Left cardiac atrium (tissue), 4 donors: ENCODE measurements at places on chromosomes 2 and 18.

- no peak for DNase-seq
Observed at GRCh38 chr2:202023198-202023903, 10.3 kb upstream of the FZD7 start.

- no peak for DNase-seq
Observed at GRCh38 chr2:189465076-189465475, 23.8 kb downstream of the WDR75 start.

GRCh38 chr2:148479398-148479797 lies 165.2 kb upstream of the EPC2 start:
- DNase-seq, result no peak

DNA sequence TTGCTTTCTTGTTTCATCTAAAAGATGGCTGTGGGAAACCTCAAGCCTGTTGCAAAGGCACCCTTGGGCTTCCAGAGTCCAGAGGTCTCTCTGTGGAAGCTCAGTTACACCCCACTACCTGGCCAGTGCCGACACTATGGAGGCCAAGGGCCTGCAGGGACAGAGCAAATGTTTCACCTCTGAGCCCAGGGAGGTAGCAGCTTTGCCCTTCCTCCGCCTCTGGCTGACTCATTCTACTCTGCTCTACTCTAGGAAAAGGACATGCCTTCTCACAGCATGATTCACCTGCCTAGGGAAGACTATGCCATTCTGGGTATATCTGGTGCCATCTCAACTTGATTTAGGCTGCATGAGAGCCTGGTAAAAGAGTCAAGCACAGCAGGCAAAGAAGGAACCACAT lies 12.2 kb downstream of the MYOM1 start:
- DNase-seq, result no peak

GRCh38 chr2:190634381-190634780 lies 14.5 kb upstream of the NAB1 start:
- no peak for DNase-seq

DNA sequence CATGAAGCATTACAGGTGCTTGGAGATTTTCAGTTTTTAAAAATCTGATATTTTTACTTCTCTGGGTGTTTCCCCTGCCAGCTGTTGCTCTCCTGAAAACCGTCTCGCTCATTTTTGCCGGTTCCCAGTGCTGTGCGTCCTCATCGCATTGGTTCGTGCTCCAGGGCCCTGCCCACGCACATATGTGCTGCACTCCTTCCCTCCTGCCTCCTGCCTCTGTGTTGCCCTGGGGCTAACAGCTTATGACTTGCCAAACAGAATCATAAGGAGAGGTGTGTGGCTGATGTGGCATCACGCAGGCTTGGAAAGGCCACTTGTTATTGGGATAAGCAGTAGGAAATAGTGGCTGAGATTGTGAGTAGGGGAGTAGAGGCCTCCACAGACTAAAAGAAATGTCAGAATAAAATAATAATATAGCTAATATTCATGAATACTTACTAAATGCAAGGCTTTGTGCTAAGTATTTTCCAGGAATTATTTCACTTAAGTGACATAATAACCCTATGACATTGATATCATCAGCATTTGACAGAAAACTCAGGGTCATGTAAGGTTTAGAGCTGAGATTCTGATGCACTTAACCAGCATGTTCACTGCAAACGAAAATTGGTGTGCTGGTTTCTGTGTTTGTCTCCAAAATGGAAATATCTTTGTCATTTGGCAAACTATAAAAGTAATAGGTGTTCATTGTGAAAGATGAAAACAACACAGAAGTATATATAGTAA lies 53.5 kb downstream of the SLC4A1AP start:
- DNase-seq, result peak; percentile 51

GRCh38 chr2:209579230-209579749 lies 155.4 kb downstream of the MAP2 start:
- peak; percentile 20 for DNase-seq

GRCh38 chr2:96146881-96147592 lies 1.8 kb upstream of the DUSP2 start:
- DNase-seq, result no peak

DNA sequence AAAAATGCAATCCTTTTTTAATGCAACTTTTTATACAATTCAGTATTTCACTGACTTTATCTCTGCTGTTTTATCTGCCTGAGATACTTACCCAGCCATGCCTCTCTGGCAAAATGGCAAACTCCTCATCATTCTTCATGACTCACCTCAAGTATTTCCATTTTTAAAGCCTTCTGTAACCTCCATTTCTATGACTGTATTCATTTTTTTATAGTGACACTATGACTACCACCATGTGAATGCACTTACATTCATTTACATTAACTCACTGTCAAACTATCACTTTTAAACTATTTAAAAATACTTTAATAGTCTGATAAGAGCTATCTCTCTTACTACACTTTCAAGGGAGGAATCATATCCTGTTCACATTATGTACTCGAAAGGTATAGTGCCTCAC lies 99.4 kb upstream of the SCN7A start:
- DNase-seq, result no peak

GRCh38 chr2:50769406-50770181 lies 262.3 kb downstream of the NRXN1 start:
- DNase-seq, result no peak

DNA sequence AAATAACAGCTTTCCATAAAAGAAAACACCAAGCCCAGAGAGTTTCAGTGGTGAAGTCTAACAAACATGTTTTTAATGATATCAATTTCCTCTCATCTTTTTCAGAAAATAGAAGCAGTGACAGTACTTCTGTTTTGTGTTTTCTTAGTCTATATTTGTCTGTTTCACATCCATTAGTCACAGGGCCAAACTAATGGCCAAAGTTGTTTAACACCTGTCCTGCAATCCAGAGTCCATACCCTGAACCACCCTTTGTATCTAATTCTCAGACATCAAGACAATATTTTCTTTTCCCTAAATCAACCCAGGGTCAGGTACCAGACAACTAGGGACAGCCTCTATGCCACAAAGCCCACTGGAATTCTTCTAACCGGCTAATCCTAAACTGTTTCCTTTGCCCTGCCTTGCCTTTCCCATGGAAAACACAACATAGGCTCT lies 25.9 kb downstream of the TMSB10 start:
- no peak for DNase-seq

DNA sequence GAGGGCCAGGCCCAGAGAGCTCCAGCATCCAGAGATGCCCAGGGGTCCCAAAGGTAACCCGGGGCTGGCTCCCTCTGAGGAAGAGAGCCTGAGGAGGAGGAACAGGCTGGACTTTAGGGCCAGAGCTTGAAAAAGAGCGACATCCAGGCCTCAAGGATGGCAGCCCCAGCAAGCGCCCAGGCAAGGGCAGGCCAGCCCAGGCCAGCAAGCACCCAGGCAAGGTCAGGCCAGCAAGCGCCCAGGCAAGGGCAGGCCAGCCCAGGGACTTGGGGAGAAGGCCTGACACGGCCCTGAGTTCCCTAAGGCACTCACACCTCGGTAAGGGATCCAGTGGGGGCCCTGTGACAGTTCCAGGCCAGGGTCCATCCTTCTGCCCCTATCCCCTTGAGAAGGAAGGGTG lies 30.4 kb downstream of the DBI start:
- DNase-seq, result no peak

DNA sequence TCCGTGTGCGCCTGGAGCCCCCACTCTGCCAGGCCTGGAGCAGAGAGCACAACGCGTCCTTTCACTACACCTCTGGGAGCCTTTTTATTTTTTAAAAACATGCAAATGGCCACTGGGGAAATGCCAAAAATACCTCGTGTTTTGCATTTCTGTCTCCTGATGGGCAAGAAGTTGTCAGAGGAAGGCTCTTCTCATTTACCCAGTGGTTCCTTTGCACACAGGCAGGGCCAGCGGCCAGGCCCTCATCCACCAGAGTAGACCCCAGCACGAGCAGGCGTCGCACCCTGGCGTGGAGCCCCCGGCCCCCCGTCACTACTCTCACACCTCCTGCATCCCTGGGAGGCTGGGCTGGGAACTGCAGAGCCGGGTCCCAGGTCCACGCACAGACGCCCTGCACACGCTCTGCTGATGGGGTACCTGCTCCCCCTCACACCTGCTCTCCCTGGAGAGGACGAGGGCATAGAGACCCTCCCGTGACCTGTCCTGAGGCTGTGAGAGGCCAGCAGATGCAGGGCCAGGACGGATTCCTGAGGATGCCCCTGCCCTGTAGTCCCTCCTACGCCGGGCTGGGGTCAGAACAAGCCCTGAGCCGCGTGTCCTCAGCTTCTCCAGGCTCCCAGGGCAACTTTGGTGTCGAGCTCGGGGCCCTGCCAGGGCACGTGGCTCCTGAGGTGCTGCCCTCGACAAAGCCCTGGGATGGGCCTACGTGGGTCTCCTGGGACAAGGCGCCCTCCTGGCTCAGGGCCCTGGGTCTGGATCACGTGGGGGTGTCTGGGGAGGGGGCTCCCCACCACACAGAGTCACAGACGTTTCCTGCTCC lies 65.0 kb downstream of the NFATC1 start:
- DNase-seq, result no peak

- DNase-seq, result no peak
Observed at GRCh38 chr2:128867936-128868636, 549.4 kb upstream of the HS6ST1 start.

DNA sequence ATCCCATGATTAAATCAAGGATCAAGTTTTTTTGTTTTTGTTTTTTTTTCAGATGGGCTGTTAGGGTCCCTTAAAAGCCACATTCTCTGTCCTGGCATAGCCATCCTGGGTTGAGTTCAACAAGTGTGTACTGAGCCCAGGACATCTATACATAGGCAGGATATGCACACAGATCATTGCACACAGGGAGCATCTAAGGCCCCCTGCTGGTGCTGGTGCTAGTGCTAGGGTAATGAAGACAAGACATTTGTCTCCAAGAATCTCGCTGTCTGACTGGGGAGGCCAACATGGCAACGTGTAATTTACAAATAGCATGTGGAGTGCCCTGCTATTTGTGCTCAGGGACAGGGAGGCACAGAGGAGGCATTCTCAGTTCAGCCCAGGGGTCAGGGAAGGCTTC lies 124.5 kb downstream of the VAPA start:
- DNase-seq, result no peak

DNA sequence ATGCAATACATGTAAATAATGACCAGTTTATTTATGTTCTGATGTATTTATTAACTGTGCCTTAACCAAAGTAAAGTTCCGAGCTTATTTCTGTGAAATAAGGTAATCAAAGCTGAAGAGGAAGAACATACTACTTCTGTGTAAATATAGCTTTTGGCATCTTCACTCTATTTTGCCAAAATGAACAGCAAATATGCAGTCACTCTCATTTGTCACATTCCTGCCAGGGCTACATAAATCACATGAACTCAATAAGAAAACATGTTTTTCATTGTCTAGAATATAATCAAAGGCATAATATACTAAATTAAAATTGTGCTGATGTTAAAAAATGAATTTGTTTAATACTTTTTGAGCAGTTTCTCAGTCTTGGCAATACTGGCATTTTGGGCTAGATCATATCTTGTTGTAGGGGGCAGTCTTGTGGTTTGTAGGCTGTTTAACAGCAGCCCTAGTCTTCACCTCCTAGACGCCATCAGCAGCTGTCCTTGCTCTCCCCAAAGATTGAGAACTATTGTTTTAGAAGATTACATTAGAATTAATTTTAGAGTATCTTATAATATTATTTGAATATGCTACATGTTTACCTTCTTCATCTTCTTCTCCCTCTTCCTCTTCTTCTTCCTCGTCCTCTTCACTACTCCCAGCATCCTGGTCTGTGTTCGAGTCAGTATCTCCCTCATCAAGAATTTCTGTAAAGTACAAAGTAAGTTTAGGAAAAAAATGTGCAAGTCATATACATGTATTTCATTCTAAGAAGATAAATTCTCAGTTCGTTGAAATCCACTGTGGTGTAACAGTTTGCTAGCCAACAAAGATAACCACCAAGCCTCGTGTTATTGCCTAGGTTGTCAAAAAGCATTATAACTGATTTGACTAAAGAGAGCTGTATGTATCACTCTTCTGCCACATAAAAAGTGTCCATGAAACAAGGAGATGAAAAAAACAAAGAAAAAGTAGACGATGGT lies 41.5 kb downstream of the CWC22 start:
- no peak for DNase-seq

DNA sequence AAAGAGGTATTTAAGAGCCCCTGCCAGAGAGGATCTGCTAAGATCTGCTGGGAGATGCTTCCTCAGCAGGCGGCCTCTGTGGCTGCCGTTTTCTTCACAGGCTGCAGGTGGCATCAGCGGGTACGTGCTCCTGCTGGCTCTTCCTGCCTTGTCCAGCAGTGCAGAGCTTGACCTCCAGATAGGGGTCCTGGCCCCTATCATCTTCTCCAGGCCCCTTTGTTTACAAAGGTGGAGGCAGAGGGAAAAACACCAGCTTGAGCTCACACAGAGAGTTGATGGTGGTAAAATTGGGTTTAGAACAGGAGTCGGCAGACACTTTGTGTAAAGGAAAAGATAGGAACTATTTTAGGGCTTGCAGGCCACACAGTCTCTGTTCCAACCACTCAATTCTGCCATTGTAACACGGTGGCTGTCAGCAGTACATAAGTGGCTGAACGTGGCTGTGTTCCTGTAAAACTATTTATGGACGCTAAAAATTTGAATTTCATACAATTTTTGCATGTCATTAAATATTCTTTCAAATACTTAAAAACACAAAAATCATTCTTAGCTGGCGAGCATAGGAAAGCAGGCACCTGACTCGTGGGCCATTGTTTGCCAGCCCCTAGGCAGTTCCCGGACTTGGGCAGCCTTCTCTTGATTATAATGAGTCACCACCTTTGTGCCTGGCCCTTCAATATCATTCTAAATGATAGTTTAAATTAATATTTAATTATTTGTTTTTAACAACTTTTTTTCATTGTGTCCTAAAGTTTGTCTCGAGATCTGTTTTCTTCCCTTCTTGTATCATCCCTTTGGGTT lies 98.2 kb upstream of the B3GNT7 start:
- DNase-seq, result peak; percentile 67

- peak; percentile 63 for DNase-seq
Observed at GRCh38 chr2:240579771-240580614, 6.5 kb upstream of the CAPN10 start.

DNA sequence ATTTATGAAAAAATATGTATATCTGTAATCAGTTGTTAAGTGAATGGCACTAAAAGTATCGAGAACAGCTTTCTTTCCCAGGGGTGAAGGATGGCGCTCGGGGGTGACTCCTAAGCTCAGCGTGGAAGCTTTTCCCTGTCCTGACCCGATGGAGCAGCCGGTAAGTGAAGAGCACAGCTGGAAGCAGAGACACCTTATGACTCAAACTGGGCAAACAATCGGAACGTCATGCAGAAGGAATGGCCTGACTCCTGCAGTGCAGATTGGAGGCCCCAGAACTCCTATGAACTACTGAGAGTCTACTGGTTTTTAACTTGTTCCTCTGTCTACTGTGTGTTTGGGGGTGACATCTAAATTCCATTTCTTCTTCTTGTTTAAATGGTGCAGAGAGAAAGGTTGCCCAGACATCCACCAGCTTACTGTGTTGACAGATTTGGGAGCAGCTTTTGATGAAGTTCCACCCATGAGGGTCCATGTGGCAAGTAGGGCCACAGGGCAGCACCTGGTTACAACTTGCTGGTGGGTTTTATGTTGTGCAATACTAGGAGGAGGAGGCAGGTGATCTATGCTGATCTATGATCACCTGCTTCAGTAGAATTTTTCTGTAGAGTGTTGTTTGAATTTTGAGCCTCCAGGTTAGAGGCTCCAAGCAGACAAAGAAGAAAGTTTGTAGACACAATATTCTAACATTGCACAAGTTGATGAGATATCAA lies 52.8 kb upstream of the TMEM182 start:
- no peak for DNase-seq
